Activated CD8-positive, alpha-beta memory T cell treated with anti-CD3 and anti-CD28 coated beads for 1 hour (primary cell): ENCODE measurements at places on chromosomes 2 and 18.

GRCh38 chr2:233448575-233448974, 94.3 kb downstream of the DGKD start:
- DNase-seq, result no peak

DNA sequence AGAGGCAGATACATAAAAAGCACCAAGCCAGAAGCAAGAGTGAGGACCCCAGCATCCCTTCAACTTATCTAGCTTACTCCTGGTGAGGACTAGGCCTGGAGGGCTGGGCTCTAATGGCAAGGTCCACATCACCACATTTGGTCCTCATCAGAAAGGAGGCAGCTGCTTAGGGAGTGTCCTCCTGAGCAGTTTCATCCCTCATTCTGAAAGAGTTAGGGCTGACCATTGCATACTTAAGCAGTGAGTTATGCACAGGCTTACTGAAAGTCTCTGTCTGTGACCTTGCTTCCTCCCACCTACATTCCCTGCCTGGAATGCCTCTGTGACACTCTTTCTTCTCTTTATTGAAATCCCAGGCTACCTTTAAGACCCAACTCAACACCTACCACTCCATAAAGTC, 301.8 kb upstream of the ACVR2A start:
- no peak for DNase-seq

GRCh38 chr18:39841482-39842365, 2113.3 kb upstream of the PIK3C3 start:
- no peak for DNase-seq

GRCh38 chr18:23243816-23244215, 108.5 kb downstream of the CABLES1 start:
- DNase-seq, result no peak

DNA sequence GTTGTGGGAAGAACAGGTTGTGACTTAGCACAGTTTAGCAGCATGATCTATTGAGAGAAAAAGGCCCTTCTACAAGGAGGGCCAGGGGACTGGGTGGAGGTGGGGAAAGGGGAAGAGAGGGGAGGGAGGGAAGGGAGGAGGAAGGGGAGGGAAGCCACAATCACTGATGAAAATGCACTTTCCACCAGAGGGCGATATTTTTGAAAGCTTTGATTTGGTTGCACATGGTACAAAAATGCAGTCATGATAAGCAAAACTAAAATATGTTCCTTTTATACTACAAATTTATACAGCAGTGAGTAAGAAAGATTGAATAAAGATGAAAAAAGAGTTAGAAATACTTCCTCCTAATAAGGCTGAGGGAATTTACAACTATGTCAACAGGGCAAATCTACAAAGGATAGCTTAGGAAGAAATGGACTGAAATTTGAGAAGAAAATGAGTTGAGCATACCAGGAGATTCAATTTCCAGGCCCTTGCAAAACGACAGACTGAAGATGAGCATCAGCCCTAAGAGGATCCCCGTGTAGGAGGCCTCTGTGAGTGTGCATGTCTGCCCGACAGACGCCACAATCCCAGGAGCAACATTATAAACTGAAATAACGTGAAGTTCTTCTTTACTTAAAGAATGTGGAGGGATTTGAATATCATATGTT, 17.2 kb downstream of the SH3YL1 start:
- DNase-seq, result no peak

GRCh38 chr2:161586517-161587167, 37.6 kb upstream of the SLC4A10 start:
- DNase-seq, result no peak

GRCh38 chr2:149330127-149331022, at the start of gene LYPD6:
LYPD6 (plus strand) TSS chr2:149330587; CDS start chr2:149437709, 107,122 bp downstream.
- DNase-seq, result no peak

- no peak for DNase-seq
Measured at GRCh38 chr2:113895301-113895700, 5.4 kb downstream of the ACTR3 start.

DNA sequence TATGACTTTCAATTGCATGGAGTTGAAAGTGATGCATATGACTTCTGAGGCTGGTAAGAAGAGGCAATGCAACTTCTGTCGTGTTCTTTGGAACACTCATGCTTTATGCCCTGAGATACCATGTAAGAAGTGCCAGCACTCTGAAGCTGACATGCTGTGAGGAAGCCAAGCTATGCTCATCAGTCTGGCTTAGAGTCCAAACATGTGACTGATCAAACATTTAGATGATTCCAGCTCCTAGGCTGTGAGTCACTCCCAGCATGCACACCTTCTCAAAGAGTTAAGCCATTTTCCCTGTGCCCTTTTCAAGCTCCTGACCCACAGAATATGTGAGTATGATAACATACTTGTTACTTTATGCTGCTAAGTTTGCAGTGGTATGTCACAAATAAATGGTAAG, 15.8 kb upstream of the VRK2 start:
- DNase-seq, result no peak

GRCh38 chr2:64260093-64260803, 116.0 kb upstream of the PELI1 start:
- no peak for DNase-seq

DNA sequence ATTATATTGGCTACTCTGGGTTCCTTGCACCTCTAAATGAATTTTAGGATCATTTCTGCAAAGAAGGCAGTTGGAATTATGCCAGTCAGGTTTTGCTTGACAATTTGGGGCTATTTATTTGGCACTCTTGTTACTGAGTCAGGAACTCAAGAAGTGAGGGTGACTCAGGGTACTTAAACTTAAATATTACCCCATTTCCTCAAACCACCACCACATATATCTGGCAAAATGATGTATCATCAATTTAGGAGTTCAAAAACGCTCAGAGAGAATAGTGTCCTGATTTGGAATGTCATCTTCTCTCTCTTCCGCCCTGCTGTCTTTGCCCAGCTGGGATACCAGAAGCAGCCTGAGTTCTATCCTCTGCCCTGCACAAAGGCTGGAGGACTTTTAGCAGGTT, 2.4 kb upstream of the THNSL2 start:
- no peak for DNase-seq

DNA sequence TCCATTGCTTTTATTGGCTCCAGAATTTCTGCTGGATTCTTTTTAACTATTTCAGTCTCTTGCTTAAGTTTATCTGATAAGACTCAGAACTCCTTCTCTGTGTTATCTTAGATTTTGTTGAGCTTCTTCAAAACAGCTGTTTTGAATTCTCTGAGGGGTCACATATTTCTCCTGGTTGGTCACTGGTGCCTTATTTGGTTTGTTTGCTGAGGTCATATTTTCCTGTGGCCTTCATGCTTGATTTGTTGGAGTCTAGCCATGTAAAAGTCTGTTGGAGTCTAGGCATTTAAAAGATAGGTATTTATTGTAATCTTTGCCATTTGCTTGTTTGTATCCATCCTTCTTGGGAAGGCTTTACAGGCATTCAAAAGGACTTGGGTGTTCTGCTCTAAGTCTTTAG, 398.7 kb downstream of the DSEL start:
- no peak for DNase-seq

DNA sequence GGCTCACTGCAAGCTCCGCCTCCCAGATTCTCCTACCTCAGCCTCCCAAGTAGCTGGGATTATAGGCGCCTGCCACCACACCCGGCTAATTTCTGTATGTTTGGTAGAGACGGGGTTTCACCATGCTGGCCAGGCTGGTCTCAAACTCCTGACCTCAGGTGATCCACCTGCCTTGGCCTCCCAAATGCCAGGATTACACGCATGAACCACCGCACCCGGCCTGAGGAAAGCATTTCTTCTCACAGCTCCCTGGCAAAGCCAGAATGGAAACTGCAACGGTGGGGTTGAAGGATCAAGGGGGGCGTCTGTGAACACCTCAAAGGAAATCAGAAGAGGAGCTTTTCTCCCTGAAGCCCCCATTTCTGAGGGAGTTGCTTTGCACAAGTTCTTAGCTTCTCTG, 11.2 kb upstream of the TEX51 start:
- DNase-seq, result no peak
